ENCODE measurements at places on chromosomes 7 and 10.

GRCh38 chr10:5751601-5752253, 61.5 kb downstream of the GDI2 start:
- no peak for DNase-seq

DNA sequence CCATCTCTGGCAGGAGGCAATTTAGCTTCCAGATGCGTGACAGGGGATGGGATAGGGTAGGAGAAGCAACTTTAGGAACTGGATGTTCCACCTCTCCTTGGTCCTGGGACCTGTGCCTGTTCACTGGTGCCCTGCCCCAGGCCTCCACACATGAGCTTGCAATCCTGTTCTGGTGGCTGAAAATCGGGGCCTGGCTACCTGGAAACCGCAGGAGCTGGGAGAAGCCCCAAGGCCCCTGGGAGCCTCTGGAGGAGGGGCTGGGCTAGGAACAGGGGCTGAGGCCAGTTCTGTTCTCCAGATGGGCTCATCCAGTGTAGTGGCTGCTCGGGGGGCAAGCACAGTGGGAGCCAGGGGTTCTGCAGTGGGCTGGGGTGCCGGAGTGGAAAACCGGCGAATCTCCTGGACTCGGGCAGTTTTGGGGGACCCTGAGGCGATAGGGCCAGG, 5.3 kb upstream of the MYOZ1 start:
- no peak for DNase-seq

DNA sequence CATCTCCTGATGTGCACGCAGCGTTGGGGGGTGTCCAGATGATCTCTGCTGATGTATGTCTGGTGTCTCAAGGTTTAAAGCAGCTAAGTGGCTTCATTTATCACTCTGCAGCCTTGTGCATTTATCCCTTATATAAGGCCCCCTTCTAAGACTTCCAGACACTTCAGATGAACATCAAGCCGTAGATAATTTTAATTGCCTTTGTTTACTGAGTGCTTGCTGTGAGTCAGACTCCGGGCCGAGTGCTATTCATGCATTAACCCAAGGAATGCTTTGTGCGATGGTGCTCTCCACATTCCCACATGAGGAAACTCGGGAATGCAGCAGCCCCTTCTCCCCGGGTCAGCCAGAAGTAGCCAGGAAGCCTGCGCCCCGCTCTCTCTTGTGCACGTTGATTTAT, 328.6 kb upstream of the COBL start:
- no peak for DNase-seq

DNA sequence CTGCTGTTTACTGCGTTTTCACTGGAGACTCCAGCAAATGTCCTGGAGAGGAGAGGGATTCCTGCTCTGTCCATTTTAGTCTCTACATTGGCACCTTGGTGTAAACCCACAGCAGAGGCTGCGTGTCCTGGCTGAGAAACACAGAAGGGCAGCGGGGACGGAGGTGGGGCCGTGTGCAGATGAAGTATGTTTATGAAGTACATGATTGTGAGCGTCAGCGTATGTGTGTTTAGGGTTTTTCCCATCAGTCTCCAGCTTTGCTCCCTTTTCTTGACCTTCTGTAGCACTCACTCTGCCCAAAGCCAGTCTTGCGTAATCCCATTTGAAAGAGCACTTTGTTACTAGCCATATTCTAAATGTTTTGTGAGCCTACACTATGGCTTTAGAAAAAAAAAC, 750.7 kb upstream of the SORCS1 start:
- no peak for DNase-seq

GRCh38 chr10:98097616-98098015, 36.8 kb upstream of the R3HCC1L start:
- DNase-seq, result no peak

DNA sequence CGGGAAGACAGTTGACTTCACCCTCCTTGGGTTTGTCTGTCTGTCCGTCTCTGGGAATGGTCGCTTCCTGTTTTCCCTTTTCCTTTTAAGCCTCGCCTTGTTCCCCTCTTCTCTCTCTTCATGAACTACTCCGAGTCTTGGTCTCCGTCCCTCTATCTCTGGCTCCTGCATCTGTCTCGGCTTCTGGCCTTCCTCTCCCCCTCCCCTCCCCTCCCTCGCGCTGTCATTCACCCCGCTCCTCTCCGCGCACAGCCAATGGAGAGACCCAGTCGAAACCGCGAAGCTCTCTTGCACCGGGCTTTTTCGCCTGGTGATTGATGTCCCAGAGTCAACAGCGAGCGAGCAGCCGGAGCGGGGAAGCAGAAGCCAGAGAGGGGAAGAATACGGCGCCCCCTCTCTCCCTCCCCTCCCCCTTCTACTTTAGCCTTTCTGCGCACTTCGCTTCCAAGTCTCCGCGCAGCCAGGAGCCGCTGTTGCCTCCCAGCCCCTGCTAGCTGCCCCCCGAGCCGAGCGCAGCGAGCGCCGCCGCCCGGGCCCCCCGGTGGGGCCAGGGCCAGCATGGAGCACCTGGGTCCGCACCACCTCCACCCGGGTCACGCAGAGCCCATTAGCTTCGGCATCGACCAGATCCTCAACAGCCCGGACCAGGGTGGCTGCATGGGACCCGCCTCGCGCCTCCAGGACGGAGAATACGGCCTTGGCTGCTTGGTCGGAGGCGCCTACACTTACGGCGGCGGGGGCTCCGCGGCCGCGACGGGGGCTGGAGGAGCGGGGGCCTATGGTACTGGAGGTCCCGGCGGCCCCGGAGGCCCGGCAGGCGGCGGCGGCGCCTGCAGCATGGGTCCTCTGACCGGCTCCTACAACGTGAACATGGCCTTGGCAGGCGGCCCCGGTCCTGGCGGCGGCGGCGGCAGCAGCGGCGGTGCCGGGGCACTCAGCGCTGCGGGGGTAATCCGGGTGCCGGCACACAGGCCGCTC, at the start of gene TLX1:
TLX1 (plus strand) TSS at position 317 of the 978 bp plus-strand sequence; CDS start at position 559, 242 bp downstream.
- DNase-seq, result no peak

DNA sequence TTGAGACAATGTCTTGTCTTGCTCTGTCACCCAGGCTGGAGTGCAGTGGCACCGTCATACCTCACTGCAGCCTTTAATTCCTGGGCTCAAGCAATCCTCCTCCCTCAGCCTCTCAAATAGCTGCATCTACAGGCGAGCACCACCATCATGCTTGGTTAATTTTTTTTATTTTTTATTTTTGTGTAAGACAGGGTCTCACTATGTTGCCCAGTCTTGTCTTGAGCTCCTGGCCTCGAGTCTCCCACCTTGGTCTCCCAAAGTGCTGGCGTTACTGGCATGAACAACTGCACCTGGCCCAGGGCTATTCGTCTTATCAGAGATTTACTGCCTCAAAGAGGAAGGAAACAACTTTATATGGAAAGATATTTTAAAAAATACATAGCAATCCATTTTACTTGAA, 102.8 kb upstream of the NUPR2 start:
- DNase-seq, result no peak

GRCh38 chr7:19110776-19111175, 6.7 kb downstream of the TWIST1 start:
- DNase-seq, result no peak

DNA sequence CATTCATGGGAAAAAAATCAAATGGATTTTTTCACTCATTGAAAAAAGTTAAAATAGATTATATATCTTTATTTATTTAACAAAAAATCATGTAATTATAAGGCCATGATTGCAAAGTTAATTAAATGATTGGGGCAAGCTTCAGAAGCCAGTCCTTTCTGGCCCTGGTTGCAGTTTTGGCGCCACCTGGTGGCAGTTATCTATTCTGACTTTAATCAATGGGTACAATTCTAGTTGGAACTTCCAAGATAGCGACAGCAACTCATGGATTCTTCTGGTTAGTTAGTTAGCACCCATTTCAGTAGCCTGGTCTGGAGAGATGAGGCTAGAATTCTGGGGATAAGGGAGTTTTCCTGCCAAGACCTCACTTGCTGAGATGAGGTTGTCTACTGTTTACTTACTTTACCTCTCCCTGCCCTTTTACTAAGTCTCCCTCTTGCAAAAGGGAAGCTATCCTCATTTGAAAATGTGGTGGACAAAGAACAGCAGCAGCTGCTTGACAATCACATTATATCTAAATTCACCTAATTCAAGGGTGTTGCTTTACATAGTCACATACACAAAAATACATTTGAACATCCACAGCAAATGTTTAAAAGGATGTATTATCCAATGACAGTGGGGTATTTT, 42.3 kb downstream of the NOC3L start:
- DNase-seq, result peak; percentile 43

GRCh38 chr10:97355571-97355975, 21.0 kb upstream of the FRAT2 start:
- DNase-seq, result no peak

GRCh38 chr10:123945325-123945920, 53.8 kb upstream of the CPXM2 start:
- DNase-seq, result no peak

- DNase-seq, result peak; percentile 28
Observed at GRCh38 chr7:90594751-90595317, 1.3 kb upstream of the CDK14 start.

- DNase-seq, result peak; percentile 19
Observed at GRCh38 chr7:117673839-117674238, 194.0 kb downstream of the CFTR start.
